Type B pancreatic cell (in vitro differentiated cells): ENCODE measurements at places on chromosomes 13 and 19. TPM values are rescaled to one million over a fixed set of nuclear protein-coding genes. Genes with fewer than 3 reads are reported as not detected.

- H3K36me3 ChIP-seq: peaks cover 11% of the 10 kb centered on the region
- H3K27me3 ChIP-seq: no peaks in the 10 kb centered on the region
- no peak overlapping the region for H3K27ac ChIP-seq
- H3K4me3 ChIP-seq: no peak overlapping the region
- no peak for DNase-seq
These were observed 136.4 kb downstream of the STOML3 start for GRCh38 chr13:38854226-38854625.

DNA sequence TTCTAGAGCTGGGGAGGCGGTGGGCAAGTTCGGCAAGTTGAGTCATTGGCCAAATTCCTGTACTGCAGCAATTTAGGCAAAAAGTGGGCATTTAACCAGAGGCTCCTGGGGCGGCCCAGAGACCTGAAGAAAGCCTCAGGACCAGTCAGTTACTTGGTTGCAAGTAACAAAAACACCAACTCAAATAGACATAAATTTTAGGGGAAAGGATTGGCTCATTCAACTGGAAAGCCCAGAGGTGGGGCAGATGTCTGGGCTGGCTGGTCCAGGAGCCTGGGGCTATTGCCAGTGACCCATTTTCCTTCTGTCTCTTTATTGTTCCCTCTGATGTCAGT lies 97.1 kb downstream of the SIPA1L3 start:
- peaks cover 4% of the 10 kb centered on the region for H3K36me3 ChIP-seq
- DNase-seq: no peak

DNA sequence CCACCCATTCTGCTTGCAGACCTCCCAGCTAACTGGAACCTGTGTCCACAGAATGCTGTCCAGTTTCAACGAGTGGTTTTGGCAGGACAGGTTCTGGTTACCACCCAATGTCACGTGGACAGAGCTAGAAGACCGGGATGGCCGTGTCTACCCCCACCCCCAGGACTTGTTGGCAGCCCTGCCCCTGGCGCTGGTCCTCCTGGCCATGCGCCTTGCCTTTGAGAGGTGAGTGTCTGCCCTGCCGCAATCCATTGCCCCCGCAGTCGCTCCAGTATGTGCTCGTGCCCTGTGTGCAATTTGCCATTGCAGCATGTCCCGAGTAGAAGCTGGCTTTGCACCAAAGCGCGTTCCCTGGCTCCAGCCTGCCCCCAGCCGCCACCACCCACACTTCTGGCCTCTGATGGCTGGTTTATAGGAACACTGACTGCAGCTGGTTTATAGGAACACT lies 41.9 kb downstream of the CERS4 start:
- H3K36me3 ChIP-seq: peaks cover 22% of the 10 kb centered on the region
- H3K4me3 ChIP-seq: no peak overlapping the region
- H3K27me3 ChIP-seq: no peaks in the 10 kb centered on the region

GRCh38 chr19:33263325-33264023 lies 37.8 kb upstream of the SLC7A10 start:
- H3K27ac ChIP-seq: no peak overlapping the region
- H3K4me1 ChIP-seq: no peaks in the 10 kb centered on the region
- DNase-seq: no peak
- no peaks in the 10 kb centered on the region for H3K27me3 ChIP-seq

DNA sequence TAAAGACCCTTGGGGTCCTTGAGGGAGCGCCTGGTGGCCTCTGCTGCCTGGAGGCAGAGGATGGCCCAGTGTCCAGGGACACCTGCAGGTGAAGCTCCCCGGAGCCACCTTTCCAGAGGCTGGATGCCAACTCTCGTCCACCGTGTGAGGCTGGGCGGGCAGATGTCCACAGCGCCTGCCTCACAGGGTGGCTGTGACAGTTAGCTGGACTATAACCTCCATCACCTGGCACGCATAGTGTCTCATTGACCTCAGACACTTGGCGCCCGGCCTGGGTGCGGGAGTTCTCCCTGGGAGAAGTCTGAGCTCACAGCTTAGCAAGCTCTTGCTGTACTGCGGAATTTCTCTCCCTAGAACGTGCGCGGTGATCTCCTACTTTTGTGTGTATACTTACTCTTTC lies 9.8 kb downstream of the BICRA start:
- no peak overlapping the region for H3K27ac ChIP-seq
- peaks cover 19% of the 10 kb centered on the region for H3K4me1 ChIP-seq

GRCh38 chr13:44240611-44241145 lies 132.9 kb upstream of the SERP2 start:
- H3K27ac ChIP-seq: no peak overlapping the region
- H3K36me3 ChIP-seq: peaks cover 5% of the 10 kb centered on the region
- no peak for DNase-seq

- DNase-seq: no peak
- H3K4me1 ChIP-seq: no peaks in the 10 kb centered on the region
- no peak overlapping the region for H3K27ac ChIP-seq
- H3K27me3 ChIP-seq: no peaks in the 10 kb centered on the region
- H3K4me3 ChIP-seq: no peak overlapping the region
These were observed 34.5 kb upstream of the CEACAM8 start for GRCh38 chr19:42629191-42629590.

- peaks cover 39% of the 10 kb centered on the region for H3K36me3 ChIP-seq
- H3K4me3 ChIP-seq: no peak overlapping the region
- DNase-seq: no peak
- no peaks in the 10 kb centered on the region for H3K4me1 ChIP-seq
- H3K27ac ChIP-seq: peak overlapping the region; percentile 34
These were observed 20.1 kb upstream of the EBPL start for GRCh38 chr13:49711218-49711863.

DNA sequence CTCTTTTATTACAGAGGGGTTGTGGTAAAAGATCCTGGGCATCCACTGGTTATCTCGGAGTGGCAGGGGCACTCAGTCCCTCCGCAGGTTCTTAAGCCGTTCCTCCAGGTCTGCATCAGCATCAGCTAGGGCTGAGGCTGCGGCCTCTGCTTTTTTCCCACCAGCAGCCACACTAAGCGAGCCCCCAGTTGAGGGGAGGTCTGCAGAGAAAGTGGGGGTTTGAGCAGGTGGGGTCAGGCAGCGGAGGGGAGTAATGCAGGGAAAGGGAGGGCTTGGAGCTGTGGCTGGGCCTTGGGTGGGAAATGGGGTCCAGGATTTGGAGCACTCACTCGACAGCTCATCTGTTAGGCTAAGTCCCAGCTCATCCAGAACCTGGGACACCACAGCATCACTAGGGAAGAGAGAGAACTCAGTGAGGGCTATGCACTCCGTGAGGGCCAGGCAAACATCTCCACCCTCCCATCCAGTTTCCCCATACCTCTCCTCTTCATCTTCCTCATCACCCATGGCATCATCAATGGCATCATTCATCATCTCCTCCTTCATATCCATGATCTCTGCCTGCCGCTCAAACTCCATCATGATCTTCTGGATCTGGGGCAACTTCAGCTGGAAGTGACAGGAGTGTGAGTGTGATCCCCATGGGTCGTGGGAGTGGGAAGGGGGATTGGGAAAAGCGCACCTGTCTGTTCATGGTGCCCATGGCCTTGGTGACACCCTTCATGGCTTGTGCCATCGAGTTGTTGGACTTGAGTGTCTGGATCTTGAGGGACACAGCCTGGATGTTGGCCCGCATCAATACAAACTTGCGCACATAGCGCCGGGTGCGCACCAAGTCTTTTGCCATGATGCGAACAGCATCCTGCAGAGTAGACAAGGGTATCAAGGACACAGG lies 3.1 kb downstream of the CHMP2A start:
- peaks cover 21% of the 10 kb centered on the region for H3K4me1 ChIP-seq
- H3K4me3 ChIP-seq: no peak overlapping the region
- peak overlapping the region; percentile 57 for H3K27ac ChIP-seq
- H3K27me3 ChIP-seq: no peaks in the 10 kb centered on the region

DNA sequence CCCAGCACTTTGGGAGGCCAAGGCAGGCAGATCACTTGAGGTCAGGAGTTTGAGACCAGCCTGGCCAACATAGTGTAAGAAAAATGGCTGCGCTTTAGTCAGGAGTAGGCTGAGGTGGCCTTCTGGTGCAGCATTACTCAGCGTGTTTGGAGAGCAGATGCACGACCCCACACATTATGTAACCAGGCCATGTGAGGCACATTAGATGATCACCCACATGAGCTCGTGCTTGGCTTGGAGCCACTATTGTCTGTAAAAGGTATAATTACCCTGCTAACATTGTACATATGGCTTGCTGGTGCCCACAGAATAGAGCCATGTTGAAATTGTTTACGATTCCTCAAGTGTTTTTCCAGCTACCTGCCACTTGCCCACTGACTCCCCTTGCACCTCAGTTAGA lies 24.0 kb upstream of the SCEL start:
- no peak overlapping the region for H3K4me3 ChIP-seq
- no peak overlapping the region for H3K27ac ChIP-seq
- DNase-seq: no peak
- H3K4me1 ChIP-seq: peaks cover 7% of the 10 kb centered on the region
- no peaks in the 10 kb centered on the region for H3K27me3 ChIP-seq
- no peaks in the 10 kb centered on the region for H3K36me3 ChIP-seq

GRCh38 chr19:33375156-33375836 lies 1.8 kb downstream of the CEBPG start:
- H3K36me3 ChIP-seq: peaks cover 22% of the 10 kb centered on the region
- no peaks in the 10 kb centered on the region for H3K27me3 ChIP-seq
- DNase-seq: no peak
- peak overlapping the region; percentile 88 for H3K27ac ChIP-seq
- H3K4me3 ChIP-seq: peak overlapping the region; percentile 90

DNA sequence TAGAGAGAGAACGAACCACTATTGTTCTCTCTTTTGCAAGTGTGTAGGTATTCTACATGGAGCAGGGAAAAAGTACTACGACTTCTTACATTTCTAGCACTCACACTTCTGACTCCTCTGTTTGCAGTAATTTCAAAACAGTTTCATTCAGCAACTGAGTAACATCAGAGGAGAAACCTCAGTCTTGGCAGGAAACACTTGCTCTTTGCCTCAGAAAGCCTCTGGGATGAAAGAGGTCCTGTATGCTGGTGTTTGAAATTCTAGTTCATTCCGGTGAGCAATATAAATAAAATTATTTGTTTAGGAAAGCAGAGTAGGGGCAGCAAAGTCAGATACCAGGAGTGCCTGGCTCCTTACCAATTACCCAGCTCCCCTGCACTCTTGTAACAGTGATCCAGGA lies 595.5 kb downstream of the TBC1D4 start:
- no peaks in the 10 kb centered on the region for H3K36me3 ChIP-seq
- no peak for DNase-seq
- no peak overlapping the region for H3K4me3 ChIP-seq
- H3K27me3 ChIP-seq: no peaks in the 10 kb centered on the region

DNA sequence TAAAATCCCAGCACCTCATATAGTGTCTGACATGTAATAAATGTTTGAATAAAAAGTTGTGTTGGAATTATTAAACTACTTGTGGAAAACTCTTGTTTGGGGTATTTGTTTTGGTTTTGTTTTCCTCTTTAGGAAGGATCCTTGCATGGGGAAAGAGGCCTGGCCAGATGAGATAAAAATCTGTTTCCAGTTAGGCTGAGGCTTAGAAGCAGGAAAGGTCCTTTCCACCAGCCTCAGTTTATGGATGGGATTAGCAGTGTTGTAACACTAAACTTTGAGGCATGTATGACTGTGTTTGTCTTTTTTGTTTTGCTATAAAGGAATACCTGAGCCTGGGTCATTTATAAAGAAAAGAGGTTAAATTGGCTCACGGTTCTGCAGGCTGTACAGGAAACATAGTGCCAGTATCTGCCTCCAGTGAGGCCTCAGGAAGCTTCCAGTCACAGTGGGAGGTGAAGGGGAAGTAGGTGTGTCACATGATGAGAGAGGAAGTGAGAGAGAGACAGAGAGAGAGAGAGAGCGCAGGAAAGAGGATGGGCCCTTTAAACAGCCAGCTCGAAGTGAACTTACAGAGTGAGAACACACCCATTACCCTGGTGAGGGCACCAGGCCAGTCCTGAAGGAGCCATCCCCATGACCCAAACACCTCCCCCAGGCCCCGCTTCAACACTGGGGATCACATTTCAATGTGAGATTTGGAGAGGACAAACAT lies 21.6 kb downstream of the SPATA13 start:
- no peaks in the 10 kb centered on the region for H3K27me3 ChIP-seq
- H3K4me3 ChIP-seq: no peak overlapping the region
- DNase-seq: no peak
- peak overlapping the region; percentile 66 for H3K27ac ChIP-seq
- H3K36me3 ChIP-seq: no peaks in the 10 kb centered on the region
- H3K4me1 ChIP-seq: peaks cover 18% of the 10 kb centered on the region

- H3K4me1 ChIP-seq: peaks cover 19% of the 10 kb centered on the region
- DNase-seq: no peak
- no peaks in the 10 kb centered on the region for H3K36me3 ChIP-seq
These were observed at the start of gene TEX26 for GRCh38 chr13:30932481-30933353. TSS of gene TEX26 (plus strand) at chr13:30932656. CDS start at chr13:30932716, 60 bp downstream.

DNA sequence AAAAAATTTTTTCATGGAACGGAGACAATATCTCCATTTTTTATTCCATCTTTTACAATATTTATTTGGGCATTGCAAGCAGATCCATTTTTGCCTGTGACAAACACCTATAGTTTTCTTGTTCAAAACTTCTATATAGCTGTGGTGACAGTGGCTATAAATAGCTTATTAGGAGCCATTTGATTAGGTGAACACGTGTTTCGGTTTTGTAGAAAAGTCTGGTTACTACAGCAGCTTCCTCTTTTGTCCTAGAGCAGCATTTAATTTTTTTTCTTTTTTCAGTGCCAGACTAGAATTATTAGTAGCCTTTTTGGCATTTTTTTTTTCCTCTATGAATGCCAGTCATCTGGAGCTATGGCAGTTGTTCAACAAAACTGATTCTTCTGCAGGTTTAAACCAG lies 123.5 kb downstream of the RXFP2 start:
- no peak overlapping the region for H3K27ac ChIP-seq
- H3K27me3 ChIP-seq: peaks cover 5% of the 10 kb centered on the region
- H3K4me3 ChIP-seq: no peak overlapping the region
- H3K36me3 ChIP-seq: peaks cover 4% of the 10 kb centered on the region
- H3K4me1 ChIP-seq: no peaks in the 10 kb centered on the region

- H3K4me1 ChIP-seq: peaks cover 5% of the 10 kb centered on the region
- no peak overlapping the region for H3K27ac ChIP-seq
- peaks cover 2% of the 10 kb centered on the region for H3K27me3 ChIP-seq
- DNase-seq: no peak
These were observed 34.9 kb upstream of the POMP start for GRCh38 chr13:28623782-28624706.

The C13orf46 gene
- 0.29 TPM in 1 of 2 replicates, not detected in the other for total RNA-seq

The TUBA3C gene
- not detected in 2 replicates for total RNA-seq

The KANK3 gene
- 1.6 and 3.1 TPM in 2 replicates for total RNA-seq

The IFNL1 gene
- not detected in 2 replicates for total RNA-seq

The DCT gene
- total RNA-seq: 19.7 TPM in 1 of 2 replicates, not detected in the other

The CPB2 gene
- total RNA-seq: 0.19 and 0.31 TPM in 2 replicates

The CEACAM7 gene
- total RNA-seq: 4.4 and 8.0 TPM in 2 replicates

The SOX21 gene
- total RNA-seq: 9.6 and 11.4 TPM in 2 replicates

The KLHL1 gene
- 0.14 TPM in 2 replicates for total RNA-seq

The EDNRB gene
- total RNA-seq: 2.1 and 18.2 TPM in 2 replicates

The F2RL3 gene
- not detected in 2 replicates for total RNA-seq

The STXBP2 gene
- total RNA-seq: 61.6 and 108 TPM in 2 replicates

The TGFBR3L gene
- total RNA-seq: 1.1 and 2.4 TPM in 2 replicates

The HCN2 gene
- 1.4 and 1.9 TPM in 2 replicates for total RNA-seq
